ENCODE measurements at places on chromosomes 6 and 20.
A peak's percentile ranks its signal among the peaks of the same experiment; 100 is the strongest.

DNA sequence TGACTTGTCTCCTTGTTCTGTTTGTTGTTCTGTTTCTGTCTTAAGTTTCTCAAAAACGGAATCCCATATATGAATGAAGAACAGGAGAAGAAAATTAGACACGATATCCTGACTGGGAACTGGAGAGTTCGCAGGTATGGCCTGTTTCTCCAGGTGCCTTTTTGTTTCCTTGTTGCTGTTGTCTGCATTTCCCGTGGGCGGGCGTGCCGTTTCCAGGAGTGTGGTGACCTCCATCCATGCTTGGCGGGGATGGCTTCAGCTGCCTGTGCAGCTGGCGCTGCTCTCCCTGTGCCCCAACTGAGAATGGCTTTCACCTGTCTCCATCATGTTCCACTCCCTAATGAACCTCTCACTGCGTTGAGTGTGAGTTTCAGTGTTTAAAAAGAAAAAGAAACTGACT, 4.4 kb downstream of the PNLDC1 start:
- no peak for DNase-seq

DNA sequence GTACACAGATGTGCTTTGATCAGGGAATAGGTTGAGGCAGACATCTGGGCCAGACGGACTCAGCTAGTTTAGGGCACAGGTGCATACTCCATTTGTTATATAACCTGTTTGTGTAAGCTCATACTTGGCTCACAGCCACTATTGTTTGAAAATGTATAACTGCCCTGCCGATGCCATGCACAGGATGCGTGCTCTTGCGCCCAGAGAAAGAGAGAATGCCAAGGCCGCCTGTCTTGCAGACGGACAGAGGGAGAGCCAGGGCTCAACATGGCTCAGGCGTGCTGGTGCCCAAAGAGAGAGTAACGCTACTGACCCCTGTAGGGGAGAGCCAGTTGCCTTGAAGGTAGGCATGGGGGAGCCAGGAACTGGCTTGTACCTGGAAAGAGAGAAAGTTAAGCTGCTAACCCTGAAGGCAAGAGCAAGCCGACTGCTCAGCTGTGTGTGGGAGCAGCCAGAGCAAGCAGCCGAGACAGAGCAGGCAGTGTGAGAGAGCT, 57.7 kb downstream of the FAM229B start:
- no peak for DNase-seq

DNA sequence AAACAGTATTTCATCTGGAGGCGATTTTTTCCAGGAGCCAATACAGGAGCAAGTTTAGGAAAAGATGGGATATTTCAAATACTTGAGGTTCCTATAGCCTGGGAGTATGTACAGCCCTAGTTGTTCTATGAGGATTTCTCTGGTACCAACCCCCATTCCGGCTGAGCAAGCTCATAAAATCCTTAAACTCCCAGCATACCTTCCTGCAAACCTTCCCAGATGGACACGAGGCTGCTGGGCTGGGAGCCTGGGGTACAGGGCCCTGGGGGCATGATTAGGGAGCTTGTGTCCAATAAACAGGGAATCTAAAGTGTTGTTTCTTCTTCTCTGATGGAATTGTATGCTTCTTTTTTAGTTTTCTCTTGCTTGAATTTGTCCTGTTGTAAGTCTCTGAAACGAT, 1.5 kb downstream of the PRRC2A start:
- no peak for DNase-seq

DNA sequence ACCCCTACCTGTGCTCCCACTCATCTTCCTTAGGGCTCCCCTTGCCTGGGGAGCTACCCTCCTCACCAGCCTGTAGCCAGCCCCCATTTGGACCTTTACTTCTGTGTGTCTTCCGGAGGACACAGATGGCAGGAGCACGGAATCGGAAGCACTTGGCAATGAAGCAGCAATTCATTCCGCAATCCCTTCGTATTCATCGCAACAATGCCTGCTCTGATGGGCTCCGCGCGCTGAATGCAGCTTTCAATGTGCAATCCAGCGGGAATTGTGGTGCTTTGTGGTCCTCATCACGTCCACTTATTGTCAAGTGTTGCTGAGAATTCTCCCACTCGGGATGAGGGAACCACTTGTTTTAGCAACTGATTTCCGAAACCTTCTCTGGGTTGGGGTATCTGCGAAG, 336.0 kb downstream of the DHX35 start:
- no peak for DNase-seq

- no peak for DNase-seq
These were observed 33.8 kb upstream of the FAM135A start for GRCh38 chr6:70379473-70380013.

DNA sequence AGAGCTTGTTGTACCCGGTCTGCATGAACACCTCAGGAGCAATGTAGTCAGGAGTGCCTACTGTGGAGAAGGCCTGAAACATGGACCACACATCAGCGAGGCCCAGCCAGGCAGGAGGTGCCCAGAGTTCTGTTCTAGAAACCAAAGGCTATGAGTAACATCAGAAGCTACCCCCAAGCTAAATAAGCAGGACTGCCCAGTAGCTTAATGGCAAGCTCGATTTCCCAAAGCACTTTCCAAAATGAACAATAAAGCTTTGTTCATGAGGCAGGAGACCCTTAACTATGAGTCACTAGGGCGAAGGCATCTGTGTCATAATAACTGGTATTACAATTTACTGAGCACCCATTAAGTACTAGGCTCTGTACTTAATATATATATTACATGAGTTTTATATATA, 47.4 kb downstream of the STK38 start:
- no peak for DNase-seq

DNA sequence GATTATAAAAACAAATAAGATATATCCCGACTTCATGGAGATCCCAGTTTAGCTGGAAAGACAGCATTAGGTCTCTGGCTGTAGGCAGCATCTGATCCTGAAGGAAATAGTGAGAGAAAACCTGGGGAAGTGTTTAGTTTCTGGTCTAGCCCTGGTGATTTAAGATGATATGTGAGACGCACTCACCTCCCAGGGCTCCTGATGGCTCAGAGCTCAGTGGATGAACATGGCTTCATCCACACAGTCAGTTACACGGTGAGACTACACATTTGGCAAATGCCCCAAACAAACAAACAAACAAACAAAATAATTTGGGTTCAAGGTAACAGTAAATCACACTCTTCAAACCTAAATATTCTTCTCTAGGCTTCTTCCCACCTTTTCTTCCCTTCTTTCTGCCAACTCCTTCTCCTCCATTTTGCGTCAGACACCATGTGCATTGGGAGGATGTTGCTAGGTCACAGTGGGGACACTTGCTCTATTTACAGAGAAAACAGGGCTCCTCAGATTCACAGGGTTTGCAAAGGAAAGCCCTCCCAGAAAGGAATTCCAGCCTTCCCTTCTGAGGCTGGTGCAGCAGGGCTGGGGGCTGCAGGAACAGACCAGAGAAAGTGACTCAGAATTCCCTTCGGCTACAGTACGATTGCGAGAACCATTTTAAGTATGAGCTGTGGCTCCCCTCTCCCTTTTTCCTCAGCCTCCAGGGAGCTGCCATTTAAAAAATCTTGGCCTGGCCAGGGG, 59.6 kb upstream of the SALL4 start:
- no peak for DNase-seq

DNA sequence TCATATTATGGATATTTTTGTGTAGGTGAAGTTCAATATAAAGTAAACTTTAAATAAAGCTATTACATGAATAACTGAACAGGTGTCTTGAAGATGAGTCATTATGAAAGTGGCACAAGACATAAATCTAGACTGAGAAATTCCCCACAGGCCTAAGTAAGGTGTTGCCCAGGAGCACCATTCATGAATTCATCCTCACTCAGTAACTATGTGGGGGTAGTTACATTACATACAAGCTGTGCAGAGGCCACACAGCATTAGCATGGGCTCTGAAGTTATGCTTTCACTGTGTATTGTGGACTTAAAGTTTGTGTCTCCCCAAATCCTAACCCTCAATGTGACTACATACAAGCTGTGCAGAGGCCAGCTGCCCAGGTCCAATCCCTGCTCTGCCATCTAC, 65.9 kb downstream of the BCAS1 start:
- DNase-seq, result no peak

- peak; percentile 51 for DNase-seq
These were observed 2.7 kb upstream of the EEF1A1 start for GRCh38 chr6:73523434-73524123.

GRCh38 chr6:43733471-43734293, 36.3 kb upstream of the VEGFA start:
- no peak for DNase-seq

- DNase-seq, result no peak
These were observed 176.2 kb downstream of the ISM1 start for GRCh38 chr20:13397300-13397724.

- DNase-seq, result no peak
These were observed 547.7 kb downstream of the EPM2A start for GRCh38 chr6:145187491-145188206.

DNA sequence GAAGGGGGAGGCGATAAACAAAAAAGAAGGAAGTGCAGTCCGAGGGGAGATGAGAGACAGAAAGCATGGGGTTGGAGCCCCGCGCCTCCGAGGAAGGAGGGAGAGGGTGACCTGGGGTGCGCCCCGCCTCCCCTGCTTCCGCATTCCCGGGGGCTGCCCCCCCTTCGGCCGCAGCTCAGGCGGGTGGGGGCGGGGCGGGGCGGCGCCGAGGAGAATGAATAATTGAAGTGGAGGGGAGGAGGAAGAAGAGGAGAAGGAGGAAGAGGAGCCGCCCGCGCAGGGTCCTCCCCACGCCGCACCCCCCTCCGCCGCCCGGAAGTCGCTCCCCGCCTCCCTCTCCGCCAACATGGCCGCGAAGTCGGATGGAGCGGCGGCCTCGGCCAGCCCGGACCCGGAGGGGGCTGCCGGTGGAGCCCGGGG, at the start of gene XKR7:
TSS of gene XKR7 (plus strand) at position 322 of the 420 bp plus-strand sequence. CDS start at position 347, 25 bp downstream.
- DNase-seq, result no peak

DNA sequence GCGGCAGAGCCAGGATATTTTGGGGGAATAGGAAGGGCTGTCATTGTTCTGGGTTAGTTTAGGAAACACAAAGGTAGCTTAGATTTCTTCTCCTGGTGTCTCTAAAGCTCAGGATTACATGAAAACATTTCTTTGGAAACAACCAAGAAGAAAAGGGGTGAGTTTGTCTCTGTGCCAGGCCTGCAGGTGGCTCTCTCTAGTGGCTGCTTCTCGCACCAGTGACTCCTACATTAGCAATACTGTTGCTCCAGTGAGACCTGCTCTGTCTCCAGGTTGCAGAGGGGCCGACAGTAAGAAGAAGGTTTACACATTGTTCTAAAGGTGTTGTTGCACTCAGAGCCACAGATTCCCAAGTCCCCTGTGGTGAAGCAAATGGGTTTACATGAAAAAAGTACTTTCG, 104.6 kb upstream of the GLP1R start:
- no peak for DNase-seq

DNA sequence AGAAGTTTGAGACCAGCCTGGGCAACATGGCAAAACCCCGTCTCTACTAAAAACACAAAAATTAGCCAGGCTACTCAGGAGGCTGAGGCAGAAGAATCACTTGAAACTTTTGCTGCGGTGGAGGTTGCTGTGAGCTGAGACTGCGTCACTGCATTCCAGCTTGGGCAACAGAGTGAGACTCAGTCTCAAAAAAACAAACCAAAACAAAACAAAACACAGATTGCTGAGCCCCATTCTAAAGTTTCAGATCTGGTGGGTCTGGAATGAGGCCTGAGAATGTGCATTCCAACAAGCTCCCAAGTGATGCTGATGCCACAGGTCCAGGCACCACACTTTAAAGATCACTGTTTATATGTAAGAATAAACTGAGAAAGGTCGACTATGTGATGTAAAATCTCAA, 24.9 kb upstream of the TMEM14A start:
- no peak for DNase-seq

DNA sequence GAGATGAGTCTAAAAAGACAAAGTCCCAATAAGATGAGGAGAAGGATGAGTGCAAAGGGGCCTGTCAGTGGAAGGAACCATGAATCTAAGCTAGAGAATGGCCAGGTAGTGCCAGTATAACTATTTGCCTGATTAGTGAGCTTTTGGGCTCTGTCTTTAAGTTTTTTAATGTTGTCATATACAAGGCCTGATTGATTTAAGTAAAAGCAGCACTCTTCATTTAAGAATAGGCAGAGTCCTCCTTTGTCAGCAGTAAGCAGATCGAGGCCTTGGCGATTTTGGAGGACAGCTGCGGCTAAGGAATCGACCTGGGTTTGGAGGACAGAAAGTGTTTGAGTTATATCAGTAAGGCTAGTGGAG, 753.4 kb upstream of the ADGRB3 start:
- no peak for DNase-seq

DNA sequence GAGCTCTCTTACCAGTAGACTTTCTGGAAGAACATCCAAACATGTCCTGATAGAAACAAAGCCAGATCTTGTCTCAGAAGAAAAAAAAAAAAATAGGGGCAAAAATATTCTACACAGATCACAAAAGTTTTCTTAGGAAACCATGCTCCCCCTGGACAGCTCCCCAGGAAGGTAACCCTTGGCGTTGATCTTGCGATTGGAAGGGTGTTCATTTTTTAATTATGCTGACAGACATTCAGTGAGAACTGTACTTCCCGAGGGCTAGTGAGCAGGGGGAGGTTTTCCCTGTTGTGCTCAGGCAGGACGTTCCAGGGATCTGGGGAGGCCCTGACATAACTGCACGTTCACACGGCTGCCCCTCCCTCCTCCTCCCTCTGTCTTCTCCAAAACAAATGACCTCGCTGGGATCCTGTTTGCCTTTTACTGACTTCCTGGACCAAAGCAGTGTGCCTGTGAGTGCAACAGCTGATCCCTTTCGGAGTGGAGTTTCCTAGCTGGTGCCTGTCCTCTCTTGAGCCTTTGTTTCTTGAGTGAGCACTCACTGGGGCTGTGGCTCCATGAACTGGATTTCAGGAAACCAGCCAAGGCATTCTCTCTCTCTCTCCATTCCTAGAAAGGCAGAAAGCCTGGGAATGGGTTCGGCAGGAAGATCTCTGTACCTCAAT, 46.7 kb downstream of the MARCKS start:
- DNase-seq, result no peak

DNA sequence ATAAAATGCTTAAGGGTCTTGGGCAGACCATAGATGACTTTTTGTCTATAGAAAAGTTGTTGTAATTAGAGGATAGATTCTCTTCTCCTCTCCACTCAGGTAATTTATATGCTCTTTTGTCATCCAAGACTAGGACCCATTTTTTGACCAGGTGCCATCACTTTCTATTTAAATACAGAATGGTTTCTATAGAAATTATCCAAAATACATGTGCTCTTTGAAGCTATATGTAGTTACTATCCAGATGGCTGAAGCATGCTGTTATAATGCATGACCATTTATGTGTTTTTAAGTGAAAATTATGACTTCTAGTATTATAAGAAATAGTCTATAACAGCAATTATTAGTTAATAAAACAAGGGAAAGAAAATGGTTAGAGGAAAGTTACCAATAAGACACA, 3.0 kb upstream of the MLIP start:
- no peak for DNase-seq
